ENCODE measurements at places on chromosomes 2 and 18.

DNA sequence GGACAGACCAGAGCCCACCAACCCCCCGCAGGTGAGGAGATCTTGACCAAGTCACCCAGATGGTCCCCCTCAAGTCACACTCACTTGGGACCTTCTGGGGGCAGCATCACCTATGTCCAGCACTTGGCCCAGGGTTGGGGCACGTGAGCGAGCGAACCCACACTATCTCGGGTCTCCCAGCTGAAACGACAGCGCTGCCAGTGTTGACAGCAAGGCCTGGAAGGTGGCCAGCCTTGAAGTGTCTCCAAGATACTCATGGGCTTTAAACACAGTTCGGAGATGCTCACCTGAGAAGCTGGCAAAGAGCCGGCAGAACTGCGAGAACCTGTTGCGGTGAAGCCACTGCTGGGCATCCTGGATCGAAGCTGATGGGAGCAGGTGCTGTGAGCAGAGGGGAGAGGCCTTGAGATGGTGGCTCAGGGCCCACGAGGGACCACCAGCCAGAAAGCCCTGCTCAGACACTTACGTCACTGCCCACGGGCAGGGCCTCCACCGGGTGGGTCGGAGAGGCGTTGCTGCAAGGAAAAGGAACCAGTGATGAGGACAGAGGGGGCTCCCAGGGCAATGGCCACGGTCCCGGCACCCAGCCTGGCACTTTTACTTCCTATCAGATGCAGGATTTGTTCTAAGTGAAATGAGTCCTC lies 47.5 kb downstream of the TFCP2L1 start:
- no peak for DNase-seq

GRCh38 chr18:37383036-37383785 lies 182.4 kb downstream of the CELF4 start:
- no peak for DNase-seq

- no peak for DNase-seq
These were observed 413.6 kb upstream of the ID2 start for GRCh38 chr2:8268172-8268783.

DNA sequence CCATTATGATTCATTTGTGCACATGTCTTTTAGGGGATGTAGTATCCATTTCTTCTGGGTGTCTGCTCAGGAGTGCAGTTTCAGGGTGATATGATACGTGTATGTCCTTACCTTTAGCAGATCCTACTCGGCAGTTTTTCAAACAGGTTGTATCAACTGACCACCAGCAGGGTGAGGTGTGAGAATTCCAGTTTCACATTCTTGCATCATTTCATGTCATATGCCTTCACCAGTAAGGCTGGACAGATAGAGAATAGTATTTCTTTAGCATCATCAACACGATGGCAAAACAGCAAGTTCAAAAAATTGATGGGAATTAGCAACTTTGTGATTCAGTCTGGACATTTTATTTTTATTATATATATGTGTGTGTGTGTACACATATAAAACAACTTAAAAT lies 230.0 kb upstream of the TPO start:
- DNase-seq: no peak

- peak; percentile 84 for DNase-seq
These were observed 711 bp downstream of the SFXN5 start for GRCh38 chr2:73070643-73071359.

GRCh38 chr18:54260396-54261072 lies 8.8 kb upstream of the POLI start:
- no peak for DNase-seq

DNA sequence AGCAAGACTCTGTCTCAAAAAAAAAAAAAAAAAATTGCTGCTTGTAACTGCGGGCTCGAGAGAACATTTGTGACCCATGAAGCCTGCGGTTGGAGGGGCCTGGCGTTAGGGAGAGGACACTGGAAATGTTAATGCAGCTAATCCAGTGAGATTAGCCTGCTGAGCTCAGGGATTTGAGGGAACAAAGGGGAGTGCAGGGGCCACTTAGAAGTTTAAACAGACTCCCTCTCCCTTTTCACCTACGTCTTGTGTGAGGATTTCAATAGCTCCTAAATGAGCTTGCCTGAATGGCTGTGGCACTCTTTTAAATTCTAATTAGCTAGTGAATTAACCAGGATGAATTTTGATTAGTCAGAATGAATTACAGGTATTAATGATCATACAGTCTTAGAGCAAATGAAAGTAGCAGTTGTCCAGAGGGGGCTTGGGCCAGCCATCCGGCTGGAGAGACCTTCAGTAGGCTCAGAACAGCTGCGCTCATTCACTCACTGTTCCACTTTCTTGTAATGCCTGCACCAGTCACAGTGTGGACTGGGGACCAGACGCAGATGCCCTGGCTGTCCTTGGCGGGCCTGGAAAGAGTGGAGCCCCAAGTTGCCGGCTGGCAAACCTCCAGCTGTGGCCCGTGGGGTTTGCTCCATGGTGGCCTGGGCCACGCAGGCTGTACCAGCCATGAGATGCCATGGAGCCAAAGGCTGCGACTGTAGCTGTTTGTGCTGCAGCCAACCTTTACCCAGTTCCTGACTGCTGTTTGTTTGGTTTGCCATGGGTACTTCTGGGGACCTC lies 20.8 kb downstream of the LDLRAD4 start:
- DNase-seq: no peak

DNA sequence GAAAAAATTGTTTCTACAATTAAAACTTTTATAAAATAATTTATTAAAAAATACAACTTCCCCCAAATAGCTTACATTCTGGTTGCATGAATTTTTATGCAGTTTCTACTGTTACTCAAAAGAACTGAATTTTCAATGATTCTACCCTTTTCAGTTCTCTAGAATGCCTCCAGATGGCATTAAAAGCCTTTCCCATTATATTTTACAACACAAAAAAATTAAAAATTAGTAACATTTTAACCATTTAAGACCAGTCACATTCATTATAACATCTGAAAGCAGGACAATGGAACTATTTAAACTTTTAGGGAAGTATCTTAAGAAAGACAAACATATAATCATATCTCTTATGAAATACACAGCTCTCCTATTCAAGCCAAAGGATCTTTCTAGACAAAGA lies 236.0 kb upstream of the REV1 start:
- DNase-seq: no peak

DNA sequence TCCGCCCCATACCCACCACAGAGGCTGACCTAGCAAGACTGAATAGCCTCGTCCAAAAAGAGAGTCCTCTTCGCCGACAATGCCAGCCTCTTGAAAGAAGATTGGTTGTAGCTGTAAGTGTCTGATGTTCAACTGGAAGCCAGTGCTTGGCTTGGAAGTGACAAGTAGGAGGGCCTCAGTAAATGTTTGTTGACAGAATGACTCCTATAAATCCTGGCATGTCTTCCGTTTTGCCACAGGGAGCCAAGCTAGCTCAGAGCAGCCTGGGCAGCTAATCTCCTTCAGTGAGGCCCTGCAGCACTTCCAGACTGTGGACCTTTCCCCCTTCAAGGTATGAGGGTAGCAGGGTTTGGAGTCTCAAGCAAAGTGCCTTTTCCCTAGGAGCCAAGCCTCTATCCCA lies 14.9 kb downstream of the ELMOD3 start:
- DNase-seq: no peak

DNA sequence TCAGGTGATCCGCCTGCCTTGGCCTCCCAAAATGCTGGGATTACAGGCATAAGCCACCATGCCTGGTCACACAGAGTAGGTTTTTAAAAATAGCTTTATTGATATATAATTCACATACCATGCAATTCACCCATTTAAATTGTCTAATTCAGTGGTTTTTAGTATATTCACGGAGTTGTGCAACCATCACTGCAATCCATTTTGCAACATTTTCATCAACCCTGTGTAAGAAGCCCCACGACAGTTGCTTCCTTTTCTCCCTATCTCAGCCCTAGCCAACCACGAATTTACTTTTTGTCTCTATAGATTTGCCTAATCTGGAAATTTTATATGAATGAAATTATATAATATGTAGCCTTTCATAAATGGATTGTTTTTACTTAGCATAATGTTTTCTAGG lies 266.4 kb downstream of the NAPG start:
- no peak for DNase-seq

GRCh38 chr2:42359304-42359964 lies 1.6 kb downstream of the COX7A2L start:
- DNase-seq: no peak

GRCh38 chr18:22191346-22191695 lies 21.9 kb downstream of the GATA6 start:
- no peak for DNase-seq

- DNase-seq: no peak
These were observed 63.2 kb upstream of the CABLES1 start for GRCh38 chr18:23072079-23072478.

- DNase-seq: no peak
These were observed 7.1 kb downstream of the MTA3 start for GRCh38 chr2:42575458-42576064.

GRCh38 chr18:77127769-77128671 lies 4.6 kb downstream of the MBP start:
- peak; percentile 89 for DNase-seq

- peak; percentile 95 for DNase-seq
These were observed 215.5 kb downstream of the CYP26B1 start for GRCh38 chr2:71932037-71932779.

Data from vagina (tissue), 2 donors.